Right hindlimb (tissue), 1 donor: ENCODE measurements at places on chromosomes 11 and 22.

DNA sequence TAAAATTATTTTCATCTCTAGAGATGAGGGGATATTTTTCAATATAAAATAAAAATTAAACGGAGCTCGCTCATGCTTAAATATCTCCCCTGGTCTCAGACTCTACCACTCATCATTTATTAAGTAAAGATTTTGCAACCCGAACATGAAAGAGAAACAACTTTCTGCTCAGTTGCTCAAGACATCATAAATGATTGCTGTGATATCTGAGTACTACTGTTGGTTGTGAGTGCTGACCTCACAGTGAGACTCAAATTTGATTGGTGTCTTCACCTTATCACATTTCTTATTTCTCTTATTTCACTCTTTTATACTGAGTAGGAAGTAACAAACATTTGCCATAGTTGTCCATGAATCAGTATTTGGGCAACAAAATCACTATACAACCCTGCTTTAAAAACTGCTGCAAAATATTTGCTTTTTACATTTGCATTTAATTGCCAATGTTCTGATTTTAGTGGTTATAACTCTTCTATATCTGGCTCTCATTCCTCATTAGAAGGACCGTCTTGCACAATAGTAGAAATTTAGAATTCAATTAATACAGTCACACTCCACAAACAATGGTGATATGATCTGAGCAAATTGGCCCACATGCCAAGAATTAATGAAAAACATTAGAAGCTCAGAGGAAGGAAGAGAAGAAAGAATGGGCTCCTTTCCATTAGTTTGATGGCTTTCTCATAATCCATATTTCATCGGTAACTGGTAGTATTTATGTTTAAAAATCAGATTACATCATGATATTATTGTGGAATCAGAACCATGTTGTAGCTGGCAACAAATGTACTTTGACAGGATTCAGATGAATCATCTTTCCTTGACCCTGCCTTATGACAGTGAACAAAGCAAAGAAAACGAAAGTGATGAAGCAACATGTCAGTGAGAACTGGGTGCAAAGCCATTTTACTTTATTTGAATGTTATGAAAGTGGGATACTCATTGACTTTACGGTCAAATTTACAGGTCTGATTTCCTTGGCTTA, 973.6 kb upstream of the TENM4 start:
- no peak for DNase-seq

DNA sequence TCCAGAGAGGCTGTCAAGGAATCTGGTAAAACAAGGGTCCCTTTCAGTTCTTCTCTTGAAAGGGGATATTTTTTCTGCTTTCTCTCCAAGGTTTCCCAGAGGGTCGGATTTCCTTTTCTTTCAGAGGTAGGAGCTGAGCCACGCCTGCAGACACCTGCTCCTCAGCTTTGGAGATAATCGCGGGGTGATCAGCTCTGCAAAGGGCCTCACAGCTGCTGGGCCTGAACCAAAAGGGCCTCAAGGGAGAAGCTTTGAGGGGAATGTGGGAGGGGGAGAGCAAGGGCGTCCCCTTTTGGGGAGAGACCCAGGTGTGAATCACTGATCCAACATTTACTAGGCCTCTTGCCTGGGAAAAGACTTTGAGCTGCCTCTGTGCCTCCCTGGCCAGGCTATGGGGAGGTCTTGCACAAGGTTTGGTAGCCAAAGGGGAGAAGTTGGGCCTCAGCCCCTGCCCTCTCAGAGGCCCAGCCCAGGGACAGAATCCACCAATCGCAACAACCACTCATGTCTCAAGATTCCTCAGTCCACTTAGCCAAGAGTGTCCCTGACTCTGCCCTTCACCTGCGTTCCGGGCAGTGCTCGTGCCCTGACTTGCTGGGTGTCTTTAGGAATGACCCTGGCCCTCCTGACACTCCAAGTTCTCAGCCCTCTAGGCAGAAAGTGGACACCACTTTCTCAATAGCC, 14.0 kb upstream of the TP53I11 start:
- DNase-seq: no peak

DNA sequence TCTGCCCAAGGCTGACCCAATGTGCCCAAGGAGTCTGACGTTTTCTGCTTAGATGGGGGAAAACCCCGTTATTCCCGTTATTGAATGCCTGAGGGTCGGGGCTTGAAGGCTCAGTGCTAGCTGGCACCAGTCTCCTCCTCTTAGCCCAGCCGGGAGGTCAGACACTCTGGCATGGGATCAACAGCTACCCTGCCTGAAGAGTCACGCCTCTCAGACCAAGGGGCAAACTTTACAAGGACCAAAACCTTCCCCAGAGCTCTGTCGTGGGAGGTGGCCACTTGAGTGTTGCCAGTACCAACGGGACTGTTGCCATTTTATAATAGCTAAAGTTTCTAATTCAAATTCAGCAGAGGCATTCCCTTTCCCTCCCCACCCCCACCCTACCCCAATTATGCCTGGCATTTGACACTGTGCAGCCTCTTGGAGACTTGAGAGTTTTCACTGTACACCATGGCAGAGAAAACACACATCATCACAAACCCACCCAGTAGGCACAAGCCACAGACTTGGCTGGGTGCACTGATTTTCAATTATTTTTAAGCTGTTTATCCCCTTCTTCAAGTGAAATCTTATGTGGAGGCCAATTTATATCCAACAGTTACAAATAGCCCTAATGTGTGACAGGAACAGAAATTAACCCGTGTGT, 137.5 kb upstream of the SYT13 start:
- DNase-seq: no peak

- no peak for DNase-seq
These were observed 893 bp downstream of the SLC36A4 start for GRCh38 chr11:93196816-93197379.

GRCh38 chr11:58023435-58023931, at the start of gene OR9Q1:
Gene OR9Q1 (plus strand): TSS chr11:58023881. CDS start chr11:58179445, 155,564 bp downstream.
- DNase-seq: no peak
